ENCODE measurements at places on chromosomes 12 and 14.

GRCh38 chr12:39931231-39931630, 174.7 kb downstream of the SLC2A13 start:
- DNase-seq = no peak

DNA sequence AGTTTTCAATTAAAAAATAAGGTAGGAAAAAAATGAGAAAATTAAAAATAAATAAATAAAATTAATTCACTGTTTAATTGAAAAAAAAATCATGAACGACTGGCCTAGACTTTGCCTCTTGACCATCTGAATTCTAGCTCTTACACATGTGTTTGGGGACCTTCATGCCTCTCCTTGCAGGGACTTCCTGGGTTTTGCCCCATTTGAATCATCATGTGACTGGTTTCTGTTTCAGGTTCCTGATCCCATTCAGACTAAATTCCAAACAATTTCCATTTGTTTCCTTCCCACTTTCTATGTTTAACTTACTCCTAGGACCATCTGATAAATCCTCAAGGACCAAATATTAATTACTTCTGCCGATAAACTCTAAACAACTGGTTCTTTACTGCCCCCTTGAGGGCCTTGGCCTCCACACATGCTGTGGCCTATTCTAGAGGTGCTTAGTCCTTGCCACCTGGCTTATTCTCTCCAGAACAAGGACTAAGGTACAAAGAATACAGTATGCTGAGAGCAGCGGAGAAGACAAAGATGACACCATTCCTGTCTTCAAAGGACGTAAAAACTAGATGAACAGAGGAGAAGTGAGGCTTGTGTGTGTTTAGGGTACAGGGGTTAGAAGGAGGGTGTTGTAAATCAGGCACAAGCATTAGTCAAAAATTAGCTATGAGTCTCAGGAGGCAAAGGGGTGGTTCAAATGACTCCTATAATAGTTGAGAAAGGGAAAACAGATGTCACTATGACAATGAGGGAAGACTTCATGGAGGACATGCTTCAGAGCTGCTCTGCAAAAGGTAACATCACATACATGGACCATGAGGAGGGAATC, 125.8 kb upstream of the AVPR1A start:
- peak; percentile 16 for DNase-seq

DNA sequence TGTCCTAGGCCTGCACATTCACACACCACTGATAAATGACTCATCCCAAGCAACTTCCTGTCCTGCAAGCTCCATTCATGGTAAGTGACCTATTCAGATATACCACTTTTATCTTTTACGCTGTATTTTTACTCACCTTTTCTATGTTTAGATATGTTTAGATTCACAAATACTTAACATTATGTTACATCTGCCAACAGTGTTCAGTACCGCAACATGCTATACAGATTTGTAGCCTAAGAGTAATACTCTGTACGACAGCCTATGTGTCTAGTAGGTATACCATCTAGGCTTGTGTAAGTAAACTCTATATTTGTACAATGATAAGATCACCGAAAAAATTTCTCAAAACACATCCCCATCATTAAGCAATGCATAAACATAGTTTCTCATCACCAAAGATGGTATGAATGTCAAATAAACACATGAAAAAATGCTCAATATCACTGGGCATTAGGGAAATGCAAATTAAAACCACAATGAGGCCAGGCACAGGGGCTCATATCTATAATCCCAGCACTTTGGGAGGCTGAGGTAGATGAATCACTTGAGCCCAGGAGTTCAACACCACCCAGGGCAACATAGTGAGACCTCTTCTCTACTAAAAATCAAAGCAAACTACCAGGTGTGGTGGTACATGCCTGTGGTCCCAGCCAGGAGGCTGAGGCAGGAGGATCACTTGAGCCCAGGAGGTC, 20.7 kb downstream of the ATXN2 start:
- DNase-seq = no peak

DNA sequence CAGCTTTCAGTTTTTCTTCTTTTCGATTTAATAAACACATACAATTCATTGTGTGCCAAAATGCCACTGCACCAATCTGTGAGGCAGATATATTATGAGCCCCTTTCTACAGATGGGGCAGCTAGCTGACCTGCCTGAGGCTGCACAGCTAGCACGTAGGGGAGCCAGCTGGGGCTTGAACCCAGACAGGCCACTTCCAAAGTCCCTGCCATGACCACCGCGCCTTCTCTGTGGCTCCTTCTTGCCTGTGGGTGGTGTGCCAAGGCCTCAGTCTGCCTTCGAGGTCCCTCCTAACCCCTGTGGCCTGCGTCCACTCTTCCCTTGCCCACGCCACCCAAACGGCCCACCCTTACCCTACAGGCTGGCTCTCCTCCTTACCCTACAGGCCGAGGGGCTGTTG, 16.2 kb downstream of the FAM222A start:
- DNase-seq = no peak

- no peak for DNase-seq
These were observed 259.2 kb upstream of the KITLG start for GRCh38 chr12:88839486-88839885.
